ENCODE measurements at places on chromosomes 3 and 15. TPM values are rescaled to one million over a fixed set of nuclear protein-coding genes. Genes with fewer than 3 reads are reported as not detected.

The CCRL2 gene
- total RNA-seq = 1.7 TPM

The TMEM45A gene
- total RNA-seq = 17.2 TPM

The UNC13C gene
- 4.2 TPM for total RNA-seq

The PRTG gene
- 1.7 TPM for total RNA-seq

The IL17RC gene
- 60.4 TPM for total RNA-seq

The BCL2A1 gene
- not detected for total RNA-seq

The SOX14 gene
- not detected for total RNA-seq

DNA sequence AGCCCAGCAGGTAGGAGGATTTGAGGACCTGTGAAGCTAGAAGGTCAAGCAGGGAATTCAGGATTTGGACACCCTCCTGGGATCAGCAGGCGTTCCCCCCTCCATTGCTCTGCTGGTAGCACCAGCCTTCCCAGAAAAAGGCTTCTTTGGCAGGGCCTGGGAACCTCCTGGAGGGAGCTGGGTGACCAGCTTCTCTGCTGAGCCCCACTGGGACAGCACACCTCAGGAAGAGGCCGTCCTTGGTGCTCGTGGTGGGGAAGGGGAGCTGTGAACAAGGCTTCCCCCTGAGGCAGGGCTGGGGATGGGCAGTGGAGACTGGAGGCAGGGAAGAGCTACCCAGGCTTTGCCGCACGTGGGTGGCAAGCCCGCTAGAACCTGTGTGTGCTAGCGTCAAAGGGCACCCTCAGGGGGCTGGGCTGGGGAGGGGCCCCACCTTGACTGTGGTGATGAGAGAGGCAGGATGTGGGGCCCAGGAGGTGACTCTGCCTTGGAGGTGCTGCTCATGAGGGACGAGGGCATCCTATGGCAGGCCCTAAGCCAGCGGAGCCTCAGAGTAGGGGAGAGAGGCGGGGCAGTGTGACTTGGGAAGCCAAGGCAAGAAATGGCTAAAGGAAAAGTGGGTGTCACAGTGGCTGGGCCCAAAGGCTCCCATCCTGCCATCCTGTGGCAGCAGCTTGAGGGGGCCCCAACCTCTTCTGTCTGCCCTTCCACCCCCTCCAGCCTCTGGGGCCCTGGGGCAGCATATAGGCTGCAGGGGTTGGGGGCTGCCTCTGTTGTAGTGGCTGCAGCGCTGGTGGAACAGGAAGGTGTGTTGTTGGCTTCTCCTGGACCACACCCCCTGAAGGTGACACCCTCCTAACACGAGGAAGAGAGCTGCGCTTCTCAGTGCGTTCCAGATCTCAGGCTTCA, 20.7 kb downstream of the KLF13 start:
- no peak for DNase-seq

GRCh38 chr15:45091161-45091560, 22.8 kb downstream of the DUOX2 start:
- no peak for DNase-seq

DNA sequence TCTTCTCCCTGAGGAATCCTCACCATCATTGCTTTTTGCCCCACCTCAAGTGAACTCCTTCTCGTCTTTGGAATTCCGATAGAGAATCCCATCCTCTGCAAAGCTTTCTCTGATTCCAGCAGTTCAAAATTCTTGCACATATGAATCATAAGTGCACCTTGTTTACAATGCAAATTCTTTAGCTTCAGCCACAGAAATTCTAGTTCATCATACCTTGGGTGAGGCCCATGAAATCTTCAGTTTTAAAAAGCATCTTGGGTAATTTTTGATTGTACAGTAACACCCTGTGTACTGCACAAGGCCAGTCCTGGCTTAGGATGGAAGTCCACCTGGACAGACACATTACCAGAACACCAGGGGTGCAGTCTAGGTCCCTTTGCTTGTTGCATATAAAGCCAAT, 30.8 kb downstream of the MDFIC2 start:
- no peak for DNase-seq

- DNase-seq = no peak
These were observed 13.2 kb downstream of the FAM162A start for GRCh38 chr3:122397201-122397600.

DNA sequence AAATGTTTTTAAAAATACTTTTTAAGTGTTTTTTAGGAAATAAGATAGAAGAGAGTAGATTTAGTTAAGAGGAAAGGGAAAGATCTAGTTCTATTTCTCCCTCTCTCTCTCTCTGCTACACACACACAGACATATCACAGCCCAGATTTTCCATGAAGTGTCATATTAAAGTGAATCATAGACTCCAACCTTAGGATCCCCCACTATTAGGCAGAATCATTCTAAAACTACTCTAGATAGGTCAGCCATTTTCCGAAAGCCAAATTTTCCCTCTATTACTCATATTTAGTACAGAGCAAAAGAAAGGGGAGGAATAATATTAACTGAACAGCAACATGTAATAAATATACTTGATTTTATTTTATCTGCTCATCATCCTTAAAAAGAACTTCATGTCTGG, 45.1 kb upstream of the RSL24D1 start:
- DNase-seq = no peak

DNA sequence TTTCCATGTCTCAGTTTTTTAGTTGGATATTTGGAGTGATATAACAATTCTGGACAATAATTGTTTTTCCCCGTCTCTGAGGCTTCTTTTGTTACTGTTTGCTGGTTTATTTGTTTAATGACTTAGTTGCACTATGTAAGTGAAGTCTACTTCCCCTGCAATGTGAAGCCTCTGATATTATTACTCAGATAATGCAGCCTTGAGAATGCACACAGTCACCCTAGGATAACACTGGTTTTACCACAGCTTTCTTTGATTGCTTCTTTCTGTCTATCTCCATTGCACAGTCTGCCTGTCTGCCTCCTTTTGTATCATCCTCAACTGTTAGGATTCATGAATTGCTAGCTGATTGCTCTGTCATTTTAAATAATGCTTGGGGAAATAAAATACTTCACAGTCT, 208.7 kb upstream of the ROBO1 start:
- no peak for DNase-seq

- no peak for DNase-seq
These were observed 53.8 kb upstream of the CADM2 start for GRCh38 chr3:84904816-84905555.

DNA sequence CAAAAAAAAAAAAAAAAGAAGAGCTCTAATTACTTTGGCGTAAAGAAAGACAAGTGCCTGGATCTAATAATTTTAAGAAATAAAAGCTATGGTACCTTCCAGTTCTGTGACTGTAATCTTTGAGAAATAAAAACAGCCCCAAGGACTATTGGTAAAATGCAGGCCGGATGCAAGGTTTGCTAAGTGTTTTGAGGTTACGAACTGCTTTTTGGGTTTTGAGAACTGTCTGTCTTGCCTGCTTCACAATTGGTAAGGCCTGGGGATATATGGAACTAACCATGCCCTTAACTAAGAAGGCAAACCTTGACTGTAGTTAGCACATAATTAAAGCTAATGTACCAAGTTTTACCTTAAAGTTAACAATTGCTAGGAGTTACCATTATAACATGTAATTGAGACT, 388.4 kb upstream of the CBLB start:
- DNase-seq = no peak

DNA sequence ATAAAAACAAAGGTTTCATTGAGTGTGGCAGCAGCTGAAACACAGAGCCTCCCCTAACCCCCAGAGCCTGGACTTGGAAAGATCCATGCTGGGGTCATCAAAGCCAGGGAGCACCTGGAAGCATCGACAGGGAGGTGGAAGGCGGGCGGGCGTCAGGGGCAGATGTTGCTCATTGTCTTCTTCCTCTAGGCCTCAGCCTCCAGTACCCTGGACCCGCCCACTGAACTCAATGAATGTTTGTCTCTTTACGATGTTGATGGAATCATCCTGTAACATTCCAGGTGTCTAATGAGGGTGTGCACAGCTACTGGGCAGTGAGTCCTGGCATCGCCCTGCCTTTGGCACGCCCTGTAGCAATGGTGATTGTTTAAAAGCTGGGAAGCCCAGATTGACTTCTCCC, 9.8 kb downstream of the GP5 start:
- peak; percentile 80 for DNase-seq

DNA sequence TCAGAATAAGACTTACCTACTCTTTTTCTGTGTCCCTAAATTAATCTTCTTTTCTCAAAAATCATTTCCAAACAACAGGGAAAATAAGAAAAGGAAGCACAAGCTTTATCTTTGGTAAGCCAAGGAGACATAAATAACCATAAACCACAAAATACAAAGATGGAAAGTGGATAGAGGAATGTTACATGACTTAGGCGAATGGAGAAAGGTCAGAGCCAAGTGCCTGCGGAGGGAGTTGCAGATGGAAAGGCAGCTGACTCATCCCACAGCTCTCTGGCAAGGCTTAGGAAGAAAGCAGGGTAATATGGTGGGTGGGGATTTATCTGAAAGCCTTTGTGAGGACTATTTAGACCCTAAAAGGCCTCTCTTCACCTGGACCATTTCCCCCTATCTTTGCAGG, 72.8 kb downstream of the GALK2 start:
- no peak for DNase-seq

- peak; percentile 77 for DNase-seq
These were observed 564 bp downstream of the IL16 start for GRCh38 chr15:81197255-81197630.

- DNase-seq = no peak
These were observed 2.4 kb downstream of the PARP3 start for GRCh38 chr3:51944451-51945021.

GRCh38 chr3:10194328-10195071, 29.8 kb downstream of the IRAK2 start:
- DNase-seq = no peak

DNA sequence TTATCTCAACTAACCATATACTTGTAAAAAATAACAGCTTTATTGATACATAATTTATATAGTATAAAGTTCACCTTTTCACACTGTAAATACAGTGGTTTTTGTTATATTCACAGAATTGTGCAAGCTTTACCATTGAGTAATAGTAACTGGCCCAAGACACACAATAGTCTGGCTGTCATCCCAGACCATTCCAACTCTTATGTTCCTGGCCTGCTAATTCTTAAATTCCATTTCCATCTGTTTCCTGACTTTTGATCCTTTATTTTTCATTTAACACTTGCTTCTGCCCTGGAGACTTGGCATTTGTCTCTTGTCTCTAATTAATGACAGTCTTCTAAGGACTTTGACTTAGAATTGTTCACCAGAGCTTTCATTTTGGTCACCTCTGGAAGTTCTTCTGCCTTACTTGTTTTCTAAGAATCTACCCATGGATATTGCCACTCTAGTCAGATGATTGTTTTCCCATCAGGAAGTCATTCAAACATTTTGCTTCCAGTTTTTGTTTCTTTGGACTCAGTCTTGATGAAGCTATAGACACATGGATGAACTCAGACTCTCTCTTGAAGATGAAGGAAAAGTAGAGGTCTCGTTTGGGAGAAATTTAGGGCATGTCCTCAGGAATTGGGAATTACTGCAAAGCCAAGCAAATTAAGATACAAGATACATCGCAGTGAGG, 27.2 kb upstream of the PLSCR4 start:
- DNase-seq = no peak

- DNase-seq = no peak
These were observed 4.6 kb downstream of the TCTA start for GRCh38 chr3:49416867-49417266.

DNA sequence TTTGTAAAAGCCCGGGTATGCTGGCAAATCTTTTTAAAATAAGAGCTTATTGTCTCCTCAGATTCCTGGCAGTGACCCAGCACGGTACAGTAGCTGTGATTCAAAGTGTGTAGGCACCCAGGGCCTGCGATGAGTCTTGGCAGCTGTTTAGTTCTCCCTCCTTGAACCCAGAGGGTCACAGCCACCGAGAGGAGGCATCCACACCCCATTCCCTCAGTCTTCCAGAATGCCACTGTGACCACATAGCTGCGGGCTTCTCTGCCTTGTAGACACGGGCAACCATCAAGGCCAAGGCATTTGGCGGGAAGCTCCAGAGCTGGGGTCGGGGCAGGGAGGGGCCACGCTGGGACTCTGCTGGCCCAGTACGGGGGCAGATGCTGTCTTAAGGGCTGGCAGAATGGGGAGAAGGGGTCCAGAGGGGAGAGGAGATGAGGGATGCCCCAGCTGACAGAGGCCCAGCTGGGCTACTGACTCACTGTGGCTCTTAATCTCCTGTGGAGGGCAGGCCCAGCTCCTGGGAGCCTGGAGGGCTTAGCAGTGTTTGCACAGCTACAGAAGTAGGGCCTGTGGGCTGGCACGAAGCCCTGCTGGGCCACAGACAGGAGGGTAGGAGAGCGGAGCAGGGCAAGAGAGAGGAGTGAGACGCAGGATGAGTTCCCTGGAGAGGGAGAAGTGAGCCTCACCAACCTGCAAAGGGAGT, 68.8 kb upstream of the DLG1 start:
- DNase-seq = no peak

GRCh38 chr3:114698146-114699105, 404.6 kb downstream of the TIGIT start:
- DNase-seq = no peak

DNA sequence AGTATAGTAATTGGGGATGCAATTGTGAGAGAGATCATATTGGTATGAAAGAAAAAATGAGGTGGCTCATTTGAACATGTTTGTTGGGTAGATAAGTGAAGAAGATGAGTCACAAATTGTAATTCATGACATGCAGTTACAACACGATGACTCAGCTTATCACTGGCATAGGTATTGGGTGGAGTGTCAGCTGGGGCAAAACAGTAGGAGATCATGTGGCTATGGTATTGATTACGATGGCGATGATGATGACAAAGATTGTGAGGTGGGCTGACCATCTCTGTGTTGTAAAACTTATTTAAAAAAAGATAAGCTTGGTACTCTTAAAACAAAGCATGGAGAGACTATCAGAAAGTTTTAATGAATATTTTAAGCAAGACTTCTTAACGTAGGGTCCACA, 11.6 kb upstream of the DPH6 start:
- no peak for DNase-seq

DNA sequence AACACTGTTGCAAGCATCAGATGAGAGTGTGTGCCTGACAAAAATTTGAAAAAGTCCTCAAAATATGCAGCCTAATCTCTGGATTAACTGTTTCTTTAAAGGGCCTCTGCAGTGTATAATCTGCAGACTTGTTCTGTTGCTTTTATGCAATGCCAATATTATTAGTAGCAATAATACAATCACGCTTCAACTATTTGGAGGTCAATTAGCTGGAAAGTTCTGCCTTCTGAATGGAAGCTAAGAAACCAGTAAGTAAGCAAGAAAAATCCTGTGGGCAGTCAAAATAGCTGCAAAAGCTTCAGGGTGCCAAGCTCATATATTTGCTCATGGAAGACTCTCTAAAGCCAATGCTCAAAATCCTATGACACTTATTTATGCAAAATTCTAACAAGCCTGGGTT, 153.2 kb upstream of the NR2F2 start:
- no peak for DNase-seq

- no peak for DNase-seq
These were observed 82.7 kb downstream of the IL1RAP start for GRCh38 chr3:190596349-190597285.

- DNase-seq = peak; percentile 68
These were observed 21.1 kb upstream of the THSD4 start for GRCh38 chr15:71094137-71094536.
